Right renal cortex interstitium (tissue), 3 donors: ENCODE measurements at places on chromosomes 5 and 9. TPM values are rescaled to one million over a fixed set of nuclear protein-coding genes. Genes with fewer than 3 reads are reported as not detected.

The SLC12A2 gene
- 42.0 TPM for polyA plus RNA-seq

The PCDHGC5 gene
- 0.27 TPM for polyA plus RNA-seq

GRCh38 chr5:141494761-141495452 is 6.0 kb downstream of the PCDHGC5 start:
- DNase-seq, result no peak

- DNase-seq, result no peak
These were observed 17.0 kb upstream of the MOCS2 start for GRCh38 chr5:53126521-53126920.

DNA sequence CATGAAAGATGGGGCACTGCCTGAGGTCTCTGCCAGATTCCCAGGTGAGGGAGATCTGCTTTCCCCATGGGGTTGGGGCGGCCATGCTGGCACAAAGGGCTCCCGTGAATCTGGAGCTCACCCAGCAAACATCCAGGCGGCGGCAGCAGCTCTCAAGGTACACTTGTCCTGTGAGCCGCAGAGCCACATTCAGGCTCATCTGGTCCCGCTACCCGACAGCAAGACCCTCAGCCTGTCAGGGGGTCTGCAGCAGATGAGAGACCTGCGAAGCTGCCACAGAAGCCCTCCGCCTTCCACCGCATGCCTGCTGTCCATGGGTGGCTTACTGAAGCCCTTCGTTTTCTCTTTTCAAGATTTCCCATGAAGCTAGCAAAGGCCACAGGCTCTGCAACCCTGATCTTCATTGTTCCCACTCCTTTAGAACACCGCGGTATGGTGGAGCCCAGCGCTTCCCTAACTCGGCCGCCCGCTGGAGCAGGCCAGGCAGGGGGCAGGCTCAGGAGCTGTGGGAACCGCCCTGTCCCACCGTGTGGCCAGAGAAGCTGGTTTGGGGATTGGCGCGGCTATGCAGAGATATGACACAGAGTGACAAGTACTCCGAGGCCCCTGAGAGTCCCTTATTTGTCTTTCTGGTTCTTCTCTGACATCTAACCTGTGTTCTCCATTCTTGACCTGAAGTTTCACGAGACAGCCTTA is 8.8 kb downstream of the LRRC14B start:
- no peak for DNase-seq

The EXOC3 gene
- polyA plus RNA-seq, result 48.7 TPM

DNA sequence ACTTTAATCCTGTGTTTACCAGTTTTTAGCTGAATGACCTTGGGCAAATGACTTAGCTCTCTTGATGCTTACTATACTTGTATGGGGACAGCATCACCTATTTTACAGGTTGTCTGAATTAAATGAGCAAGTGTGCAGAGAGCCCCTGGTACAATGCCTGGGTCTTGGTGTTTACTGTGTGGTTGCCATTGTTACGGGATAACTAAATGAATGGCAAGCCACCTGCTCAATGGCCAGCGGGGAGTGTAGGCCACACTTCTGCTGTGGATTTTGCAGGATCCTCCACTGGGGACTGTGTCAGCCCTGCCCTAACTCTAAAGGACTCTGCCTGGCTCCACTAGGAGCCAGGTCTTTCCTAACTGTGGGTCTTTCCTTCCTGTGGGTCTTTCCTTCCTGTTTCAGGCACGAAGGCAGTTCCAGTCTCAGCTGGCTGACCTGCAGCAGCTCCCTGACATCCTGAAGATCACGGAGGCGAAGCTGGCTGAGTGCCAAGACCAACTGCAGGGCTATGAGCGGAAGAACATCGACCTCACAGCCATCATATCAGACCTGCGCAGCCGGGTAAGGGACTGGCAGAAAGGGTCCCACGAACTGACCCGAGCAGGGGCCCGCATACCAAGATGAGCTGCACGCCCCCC is 10.3 kb upstream of the GLE1 start:
- DNase-seq, result no peak

- DNase-seq, result no peak
These were observed 109.2 kb upstream of the EMB start for GRCh38 chr5:50550267-50550666.

The SIT1 gene
- 0.29 TPM for polyA plus RNA-seq
